Erythroblast (primary cell): ENCODE measurements at places on chromosomes 5 and 9.

DNA sequence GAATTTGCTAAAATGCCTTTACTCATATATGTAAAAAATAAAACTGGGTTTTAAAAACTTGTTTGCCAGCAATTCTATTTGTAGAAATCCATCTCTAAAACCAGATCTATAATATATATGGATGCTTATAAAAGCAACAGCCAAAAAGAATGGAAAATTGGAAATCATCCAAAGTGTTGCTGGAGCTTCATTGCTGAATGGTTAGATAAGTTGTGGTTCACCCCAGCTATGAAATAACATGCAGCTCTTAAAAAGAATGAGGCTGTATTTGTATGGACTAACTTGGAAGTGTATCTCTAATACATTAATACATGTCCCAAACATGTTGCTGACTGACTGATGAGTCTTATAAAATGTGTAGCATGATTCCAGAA is 76.2 kb downstream of the STK10 start:
- peak; percentile 70 for DNase-seq

DNA sequence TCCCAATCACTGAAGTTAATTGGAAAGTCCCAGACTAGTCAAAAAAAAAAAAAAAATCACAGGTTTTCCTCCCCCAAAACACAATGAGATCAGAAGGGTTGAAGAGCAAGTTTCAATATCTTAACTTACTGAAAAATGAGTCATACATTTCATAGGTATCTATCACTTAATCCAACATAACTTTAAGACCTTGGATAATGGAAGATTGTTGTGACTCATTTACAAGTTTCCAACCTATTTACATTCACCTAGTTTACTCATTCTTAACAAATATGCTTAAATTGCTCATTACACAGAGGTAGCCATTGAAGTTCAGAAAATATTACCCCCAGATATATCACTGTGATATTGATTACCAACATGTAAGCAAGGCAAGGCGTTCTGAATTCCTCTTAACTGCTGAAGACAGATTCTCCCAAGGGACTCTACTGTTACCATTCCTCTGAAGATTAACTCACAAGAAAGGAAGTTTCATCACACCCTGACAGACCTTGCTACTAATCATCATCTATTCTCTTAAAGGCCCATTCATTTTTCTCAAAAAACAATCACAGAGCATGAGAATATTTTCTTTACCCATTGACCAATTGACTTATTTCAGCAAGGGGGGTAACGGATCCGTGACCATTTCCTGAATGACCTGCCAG is 563.8 kb downstream of the TLE1 start:
- no peak for DNase-seq

- DNase-seq, result no peak
Measured at GRCh38 chr5:58279259-58279658, 180.6 kb downstream of the PLK2 start.

GRCh38 chr9:124894741-124895170 is 32.8 kb downstream of the ARPC5L start:
- peak; percentile 48 for DNase-seq

DNA sequence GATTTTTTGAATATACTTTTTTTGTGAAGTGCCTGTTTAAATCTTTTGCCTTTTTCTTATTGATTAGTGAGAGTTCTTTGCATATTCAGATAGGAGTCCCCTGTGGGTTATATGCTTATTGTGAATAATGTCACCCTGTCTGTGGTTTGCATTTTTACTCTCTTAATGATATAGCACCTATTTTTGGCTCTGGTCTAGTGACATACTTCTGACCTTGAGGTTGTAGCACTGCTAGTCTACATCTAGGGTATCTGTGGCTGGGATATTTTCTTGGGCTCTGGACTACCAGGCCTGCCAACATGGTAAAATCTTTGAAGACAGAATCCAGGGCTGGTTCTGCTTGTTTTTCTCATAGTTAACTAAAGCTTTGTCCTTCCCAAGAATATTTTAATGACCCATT is 13.5 kb upstream of the NKX2-5 start:
- no peak for DNase-seq

- DNase-seq, result no peak
Measured at GRCh38 chr5:142874540-142874939, 104.4 kb downstream of the ARHGAP26 start.

GRCh38 chr5:67350618-67351201 is 154.1 kb upstream of the CD180 start:
- DNase-seq, result no peak

DNA sequence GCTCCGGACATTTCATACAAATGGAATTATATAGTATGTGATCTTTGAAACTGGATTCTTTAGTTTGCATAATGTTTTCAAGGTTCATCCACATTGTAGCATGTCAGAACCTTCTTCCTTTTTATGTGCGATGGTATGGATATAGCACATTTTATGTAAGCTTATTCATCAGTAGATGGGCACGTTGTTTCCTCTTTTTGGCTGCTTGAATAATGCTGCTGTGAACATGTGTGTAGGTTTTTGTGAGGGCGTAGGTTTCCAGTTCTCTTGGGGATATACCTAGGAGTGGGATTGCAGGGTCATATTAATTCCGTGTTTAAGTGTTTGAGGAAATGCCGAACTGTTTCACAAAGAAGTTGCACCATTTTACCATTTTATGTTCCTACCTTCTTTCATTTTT is 187.8 kb downstream of the NR3C1 start:
- no peak for DNase-seq

DNA sequence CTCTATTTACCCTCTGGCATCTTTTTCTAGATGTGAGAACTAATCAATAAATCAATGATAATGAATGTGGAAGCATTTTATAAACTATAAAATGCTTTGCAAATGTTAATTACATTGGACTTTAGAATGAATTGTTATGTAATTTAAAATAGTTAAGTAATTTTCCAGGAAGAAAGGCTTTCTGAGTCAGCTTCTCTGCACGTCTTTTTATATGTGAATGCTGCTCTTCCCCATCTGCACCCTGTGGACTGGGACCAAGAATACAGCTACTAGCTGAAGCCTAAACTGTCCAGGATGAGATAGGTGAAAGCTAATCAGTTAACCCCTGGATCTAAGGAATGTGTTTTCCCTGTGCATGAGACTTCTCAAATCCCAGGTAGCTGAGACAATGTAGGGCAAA is 292.9 kb downstream of the NR3C1 start:
- DNase-seq, result no peak

- no peak for DNase-seq
Measured at GRCh38 chr9:133701981-133702797, 36.0 kb downstream of the SARDH start.

DNA sequence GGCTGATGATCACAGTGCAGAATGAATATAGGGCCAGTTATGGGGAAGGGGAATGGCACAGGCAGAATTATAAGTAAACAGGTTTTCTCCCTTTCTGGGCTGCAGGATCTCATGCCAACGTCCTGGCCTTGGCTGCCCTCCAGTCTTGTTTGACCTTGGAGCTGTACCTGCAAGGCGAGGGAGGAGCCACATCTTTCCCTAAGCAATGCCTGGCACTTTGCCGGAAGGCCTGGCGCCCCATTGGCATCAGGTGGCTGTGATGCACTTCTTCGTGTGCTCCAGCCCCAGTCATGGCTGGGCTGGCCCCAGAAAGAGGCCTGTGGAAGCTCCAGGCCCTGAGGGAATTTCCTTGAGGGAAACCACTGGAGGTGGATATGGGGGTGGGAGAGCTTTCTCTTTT is 16.7 kb upstream of the IQGAP2 start:
- DNase-seq, result no peak

DNA sequence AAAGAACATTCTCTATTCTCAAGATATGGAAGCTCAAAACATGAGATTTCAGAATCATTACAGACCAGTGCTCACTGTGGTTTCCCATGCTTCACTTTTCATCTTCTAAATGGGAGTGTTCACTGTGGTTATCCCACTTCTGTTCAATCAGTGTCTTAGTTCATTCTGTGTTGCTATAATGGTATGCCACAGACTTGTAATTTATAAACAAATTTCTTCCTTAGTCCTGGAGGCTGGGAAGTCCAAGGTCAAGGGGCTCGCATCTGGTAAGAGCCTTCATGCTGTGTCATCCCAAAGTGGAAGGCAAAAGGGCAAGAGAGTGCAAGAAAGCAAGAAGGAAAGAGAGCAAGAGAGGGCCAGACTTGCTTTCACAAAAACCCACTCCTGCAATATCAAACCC is 146.3 kb downstream of the TTC39B start:
- DNase-seq, result no peak

DNA sequence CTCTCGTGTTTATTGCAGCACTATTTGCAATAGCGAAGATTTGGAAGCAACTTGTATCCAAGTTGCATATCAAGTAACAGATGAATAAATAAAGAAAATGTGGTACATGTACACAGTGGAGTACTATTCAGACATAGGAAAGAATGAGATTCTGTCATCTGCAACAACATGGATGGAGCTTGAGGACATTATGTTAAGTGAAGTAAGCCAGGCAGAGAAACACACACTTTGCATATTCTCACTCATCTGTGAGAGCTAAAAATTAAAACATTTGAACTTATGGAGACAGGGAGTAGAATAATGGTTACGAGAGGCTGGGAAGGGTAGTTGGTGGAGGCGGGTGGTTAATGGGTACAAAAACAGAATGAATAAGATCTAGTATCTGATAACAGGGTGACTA is 56.3 kb downstream of the COX7C start:
- DNase-seq, result no peak

DNA sequence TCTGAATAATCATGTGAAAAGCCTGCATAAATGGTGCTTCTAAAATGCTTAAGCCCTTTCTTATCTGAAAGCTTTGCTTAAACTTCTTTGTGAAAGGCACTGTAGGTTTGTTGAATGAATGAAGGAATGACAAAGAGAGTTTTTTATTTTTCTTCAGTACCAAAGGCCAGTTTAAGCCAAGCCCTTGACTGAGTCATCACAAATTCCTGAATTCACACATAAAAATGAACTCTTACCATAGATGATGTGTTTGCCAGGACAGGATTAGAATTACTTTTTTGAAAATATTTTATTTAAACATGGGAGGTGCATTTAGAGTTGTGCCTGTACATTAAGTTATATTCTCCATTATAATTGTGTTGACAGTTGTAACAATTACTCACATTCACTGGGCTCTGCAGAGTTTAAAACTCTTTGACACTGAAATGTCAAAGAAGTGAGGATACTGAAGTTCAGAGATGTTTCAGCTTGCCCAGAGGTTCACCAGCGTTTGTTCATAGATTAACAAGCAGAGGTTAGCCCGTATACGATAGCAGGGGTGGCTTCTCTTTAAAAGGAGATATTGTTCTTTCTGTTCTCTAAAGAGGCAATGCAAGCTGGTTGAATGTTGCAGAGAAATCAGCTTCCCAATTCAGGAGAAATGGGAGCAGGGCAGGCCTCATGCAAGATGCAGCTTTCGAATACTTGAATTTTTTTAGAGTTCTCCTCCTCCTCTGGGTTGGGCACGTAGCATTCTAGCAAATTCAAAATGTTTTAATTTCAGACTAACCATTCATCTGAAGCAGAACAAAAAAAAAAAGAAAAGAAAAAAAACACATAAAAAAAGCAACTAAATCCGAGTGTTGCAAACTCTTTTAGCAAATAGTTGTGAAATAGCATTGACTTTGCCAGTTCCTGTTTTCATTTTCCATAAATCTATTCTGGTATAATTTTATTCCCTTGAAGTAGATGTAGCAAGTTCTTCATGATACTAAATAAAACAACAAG is 358.7 kb upstream of the KLF4 start:
- no peak for DNase-seq

GRCh38 chr5:10564838-10565784 is 1.2 kb downstream of the ANKRD33B start:
- peak; percentile 36 for DNase-seq

DNA sequence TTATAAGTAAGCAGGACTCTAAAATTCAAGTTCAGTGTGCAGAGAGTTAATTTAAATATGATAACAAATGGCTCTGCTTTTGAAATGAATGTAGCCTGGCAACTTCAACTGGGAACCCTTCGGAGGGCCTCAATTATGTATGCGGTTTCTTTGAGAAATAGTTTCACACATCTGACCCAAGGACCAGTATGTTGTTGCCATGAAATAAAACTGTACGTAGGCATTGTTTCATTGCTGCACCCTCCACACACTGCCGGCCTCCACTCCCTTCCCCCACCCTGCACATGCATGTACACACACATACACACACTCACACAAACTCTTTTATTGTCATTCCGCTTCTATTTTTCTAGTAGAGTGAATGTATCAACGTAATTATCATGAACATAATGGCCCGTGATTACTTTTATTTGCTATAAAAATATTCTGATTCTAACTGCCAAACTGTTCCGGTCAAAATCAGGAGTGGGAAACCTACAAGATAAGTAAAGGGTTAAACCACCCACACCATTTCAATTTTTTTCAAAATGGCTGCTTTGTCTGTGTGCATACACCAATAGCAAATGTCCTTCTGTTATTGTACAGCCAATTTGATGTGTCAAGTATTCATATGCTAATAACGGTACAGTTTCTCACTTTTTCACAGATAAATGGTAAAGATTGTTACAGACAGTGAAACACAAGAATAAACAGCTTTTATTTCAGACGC is 215.5 kb upstream of the TMEM161B start:
- DNase-seq, result no peak

DNA sequence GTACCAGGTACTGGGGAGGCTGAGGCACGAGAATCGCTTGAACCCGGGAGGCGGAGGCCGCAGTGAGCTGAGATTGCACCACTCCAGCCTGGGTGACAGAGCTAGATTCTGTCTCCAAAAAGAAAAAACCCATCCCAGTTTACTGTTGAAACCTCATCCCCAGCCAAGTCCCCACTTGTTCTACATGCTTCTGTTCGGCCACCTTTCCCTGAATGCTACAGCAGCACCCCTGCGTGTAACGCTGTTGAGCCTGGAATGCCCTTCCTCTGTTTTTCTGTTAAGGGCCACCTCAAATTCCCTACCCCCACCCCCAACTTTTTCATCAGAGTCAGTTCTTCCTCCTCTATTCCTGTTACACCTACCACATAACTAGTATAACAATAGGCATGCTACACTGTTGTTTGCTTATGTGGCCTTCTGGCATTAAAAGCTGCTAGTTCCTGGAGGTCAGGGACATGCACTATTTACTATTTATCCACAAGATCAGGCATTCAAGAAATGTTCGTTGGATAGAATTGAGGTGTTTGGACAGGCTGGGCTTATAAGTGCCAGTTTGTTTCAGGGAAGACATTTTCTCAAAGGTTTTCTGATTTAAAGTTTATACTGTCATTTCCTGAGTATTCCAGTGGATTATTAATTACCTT is 47.1 kb upstream of the C5orf47 start:
- no peak for DNase-seq

- no peak for DNase-seq
Measured at GRCh38 chr5:81755320-81755719, 4.4 kb upstream of the SSBP2 start.

GRCh38 chr5:78554670-78555069 is 93.9 kb downstream of the LHFPL2 start:
- no peak for DNase-seq

GRCh38 chr5:142289708-142290576 is 34.9 kb downstream of the SPRY4 start:
- DNase-seq, result peak; percentile 69

DNA sequence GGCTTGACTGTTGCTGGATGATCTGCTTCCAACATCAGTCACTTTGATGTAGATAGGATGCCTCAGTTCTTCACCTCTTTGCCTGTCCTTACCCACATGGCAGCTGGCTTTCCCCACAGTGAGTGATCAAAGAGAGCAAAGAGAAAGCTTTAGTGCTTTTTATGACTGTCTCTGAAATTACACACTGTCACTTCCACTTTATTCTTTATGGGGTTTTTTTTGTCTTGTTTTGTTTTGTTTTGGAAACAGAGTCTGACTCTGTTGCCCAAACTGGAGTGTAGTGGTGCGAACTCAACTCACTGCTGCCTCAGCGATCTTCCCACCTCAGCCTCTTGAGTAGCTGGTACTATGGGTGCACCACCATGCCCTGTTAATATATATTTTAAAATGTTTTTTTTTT is 32.4 kb upstream of the C5orf24 start:
- DNase-seq, result peak; percentile 12
